Mesothelial cell of epicardium (in vitro differentiated cells): ENCODE measurements at places on chromosomes 3 and 15.
A peak's percentile ranks its signal among the peaks of the same experiment; 100 is the strongest.

DNA sequence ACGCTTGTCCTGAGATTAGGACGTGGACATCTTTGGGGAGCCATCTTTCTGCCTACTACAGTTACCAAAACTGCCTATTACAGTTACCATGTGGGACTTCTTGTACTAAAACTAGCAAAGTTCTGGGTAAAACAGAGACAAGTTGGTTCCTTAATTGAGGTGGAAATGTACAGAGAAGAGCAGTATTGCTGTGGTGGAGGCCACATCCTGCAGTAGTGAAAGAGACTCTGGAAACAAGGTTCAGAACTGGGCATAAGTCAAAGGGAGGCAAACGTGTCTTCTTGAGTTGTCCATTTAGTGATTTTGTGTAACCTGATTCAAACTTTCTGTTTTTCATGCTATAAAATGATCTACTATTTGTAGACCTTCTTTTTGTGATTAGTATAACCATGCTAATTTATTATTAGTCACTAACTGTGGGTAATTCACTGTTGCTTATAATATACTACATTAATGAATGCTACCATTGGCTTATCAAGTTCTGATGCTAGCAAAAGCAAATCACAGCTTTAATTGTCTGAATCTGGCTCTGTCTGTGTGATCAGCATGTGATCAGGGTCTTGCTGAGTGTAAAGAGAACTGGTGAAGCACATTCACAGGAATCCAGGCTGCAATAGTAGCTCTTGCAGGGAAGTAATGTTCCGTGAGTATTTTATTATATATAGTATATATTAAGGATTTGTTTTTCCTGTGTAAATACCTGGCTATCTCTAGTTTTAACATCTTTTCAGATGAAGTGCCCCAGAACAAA, 207.9 kb upstream of the GAP43 start:
- DNase-seq, result no peak

GRCh38 chr3:48502121-48502520, 1.9 kb downstream of the SHISA5 start:
- DNase-seq, result no peak

- DNase-seq, result peak; percentile 53
Measured at GRCh38 chr3:152269056-152269830, 514 bp downstream of the MBNL1 start.

DNA sequence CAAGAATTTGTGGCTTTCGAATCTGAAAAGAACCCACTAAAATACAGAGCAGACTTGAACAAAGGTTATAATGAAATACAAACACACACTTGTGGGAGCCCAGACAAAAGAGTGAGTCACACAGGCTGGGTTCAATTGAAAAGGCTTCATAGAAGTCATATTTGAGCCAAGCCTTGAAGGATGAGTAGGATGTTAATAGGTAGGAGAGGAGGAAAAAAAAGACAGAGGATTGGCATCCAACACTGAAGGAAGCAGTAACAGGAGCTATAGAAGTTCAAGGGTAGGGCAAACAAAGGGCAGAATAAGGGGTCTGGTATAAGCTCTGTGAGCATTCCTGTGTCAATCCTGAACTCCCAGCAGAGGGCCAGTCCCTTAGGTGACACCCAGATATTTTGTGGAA, 325.4 kb downstream of the FOXP1 start:
- no peak for DNase-seq

DNA sequence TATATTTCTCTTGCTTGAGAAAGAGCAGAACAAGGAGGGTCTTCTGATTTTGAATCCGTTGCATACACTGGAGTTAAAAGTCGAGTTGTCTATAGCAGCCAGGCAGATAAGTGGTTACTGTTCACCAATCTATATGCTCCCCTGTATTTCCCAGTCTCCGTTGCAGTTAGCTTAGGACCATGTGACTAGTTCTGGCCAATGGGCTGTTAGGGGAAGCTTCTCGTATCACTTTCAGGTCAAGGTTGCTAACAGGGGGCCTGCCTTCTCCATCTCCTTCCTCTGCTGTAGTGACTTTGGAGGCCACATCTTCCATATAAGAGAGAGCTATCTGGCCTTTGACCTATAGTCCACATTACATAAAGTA, 188.5 kb upstream of the KBTBD8 start:
- DNase-seq, result no peak

DNA sequence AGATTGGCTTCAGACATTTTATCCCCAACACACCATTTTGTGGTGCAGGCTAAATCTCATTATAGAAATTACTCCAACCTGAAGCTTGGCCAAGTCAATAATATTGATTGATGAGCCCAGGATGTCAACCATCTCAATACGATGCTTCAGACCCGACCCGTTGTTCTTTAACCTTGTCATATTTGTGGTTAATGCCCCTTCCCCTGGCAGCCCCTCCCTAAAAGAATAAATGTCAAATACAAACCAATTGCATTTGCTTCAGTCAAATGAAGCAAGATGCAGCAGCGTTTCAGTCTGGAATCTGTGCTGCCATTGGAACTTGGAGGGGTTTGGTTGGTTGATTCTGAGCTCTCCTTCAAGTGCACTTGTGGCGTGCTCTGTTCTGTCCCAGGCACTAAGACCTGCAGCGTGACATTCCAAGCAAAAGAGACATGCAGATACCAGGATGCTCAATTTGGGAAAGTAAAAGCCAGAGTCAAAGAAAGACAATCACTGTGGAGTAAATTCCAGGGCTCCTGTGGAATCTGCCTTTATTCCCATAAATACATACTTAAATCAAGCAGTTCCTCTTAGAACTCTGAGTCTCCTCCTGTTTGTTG, 23.8 kb upstream of the PSMD6 start:
- DNase-seq, result no peak

DNA sequence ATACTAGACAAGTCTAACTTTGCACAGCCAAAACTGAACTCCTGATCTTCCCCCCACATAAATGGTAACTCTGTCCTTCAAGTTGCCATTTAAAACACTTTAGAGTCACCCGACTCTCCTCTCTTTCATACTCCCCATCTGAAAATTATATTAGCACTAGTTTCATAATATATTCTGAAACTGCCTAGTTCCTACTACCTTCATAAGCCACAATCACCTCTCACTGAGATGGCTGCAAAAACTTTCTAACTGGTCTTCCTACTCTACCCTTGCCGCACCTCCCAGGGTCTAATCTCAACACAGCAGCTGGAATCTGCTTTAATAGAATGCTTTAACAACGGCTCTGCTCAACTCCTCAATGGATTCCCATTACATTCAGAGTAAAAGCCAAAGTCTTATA, 55.0 kb downstream of the GLB1 start:
- DNase-seq, result no peak

GRCh38 chr15:25787855-25788520, 75.1 kb downstream of the ATP10A start:
- no peak for DNase-seq

- no peak for DNase-seq
Measured at GRCh38 chr15:51699373-51699772, 18.1 kb downstream of the SCG3 start.
